ENCODE measurements at places on chromosomes 1 and 21.

DNA sequence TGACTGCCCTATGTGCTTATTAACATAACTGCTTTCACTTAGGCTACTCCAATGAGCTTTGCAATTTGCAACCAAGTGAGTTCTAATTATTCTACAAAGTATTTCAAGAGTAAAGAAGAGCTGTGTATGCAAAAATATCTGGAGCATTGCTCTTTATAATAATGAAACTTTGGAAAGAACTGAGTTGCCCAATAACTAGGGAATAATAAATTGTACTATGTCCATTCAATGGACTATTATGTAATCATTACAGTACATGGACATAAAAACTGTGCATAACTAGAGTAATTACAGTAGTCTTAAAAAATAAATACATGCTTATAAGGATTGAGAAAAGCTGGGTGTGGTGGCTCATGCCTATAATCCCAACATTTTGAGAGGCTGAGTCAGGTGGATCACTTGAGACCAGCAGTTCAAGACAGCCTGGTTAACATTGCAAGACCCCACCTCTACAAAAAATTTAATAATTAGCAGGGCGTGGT, 70.3 kb upstream of the JAK1 start:
- DNase-seq = no peak

DNA sequence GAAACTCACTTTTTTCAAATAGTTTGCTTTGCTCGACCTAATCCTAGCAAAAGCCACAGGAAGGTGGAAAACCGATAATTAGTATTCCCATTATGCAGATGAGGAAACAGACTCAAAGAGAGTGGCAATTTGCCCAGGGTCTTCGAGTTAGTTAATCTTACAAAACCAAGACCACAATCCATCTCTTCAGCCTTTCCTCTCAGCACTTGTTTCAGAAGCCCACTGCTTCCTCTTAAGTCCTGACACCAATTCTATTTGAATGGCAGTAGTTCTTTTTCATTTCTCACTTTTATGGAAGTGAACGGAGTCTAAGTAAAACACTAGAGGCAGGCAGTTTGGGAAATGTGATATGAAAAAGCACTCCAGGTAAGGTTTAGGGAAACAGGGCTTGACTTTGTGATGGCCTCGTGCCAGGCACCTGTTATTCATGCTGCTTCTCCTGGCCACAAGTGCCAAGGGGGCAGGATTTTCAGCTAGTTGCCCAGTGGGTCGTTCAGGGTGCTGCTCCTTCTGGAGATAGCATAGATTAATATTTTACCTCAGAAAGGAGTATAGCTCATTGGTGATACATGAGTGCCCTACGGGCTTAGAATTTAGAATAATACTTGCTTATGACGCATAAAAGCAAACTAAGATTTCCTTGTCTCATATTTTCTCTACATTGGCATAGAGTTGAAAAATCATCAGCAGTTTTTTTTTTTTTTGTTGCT, 76.6 kb upstream of the NRIP1 start:
- DNase-seq = peak; percentile 68

GRCh38 chr1:8568837-8569236, 248.6 kb downstream of the RERE start:
- DNase-seq = no peak

DNA sequence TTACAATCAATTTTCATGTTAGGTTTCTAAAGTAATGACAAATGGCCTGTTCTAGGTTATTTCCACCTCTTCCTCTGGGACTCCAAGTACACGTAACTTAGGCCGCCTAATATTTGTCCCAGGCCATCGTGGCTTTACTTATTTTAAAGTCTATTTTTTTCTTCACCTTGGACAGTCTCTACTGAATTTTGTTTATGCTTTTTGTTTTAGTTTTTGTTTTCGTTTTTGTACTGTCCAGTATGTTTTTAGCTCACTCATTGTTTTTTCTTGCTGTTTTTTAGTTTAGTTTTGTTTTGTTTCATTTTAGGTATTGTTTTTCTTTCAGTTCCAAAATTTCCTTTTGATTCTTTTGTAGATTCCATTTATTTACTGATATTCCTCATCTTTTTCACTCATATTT, 187.7 kb upstream of the RNPC3 start:
- DNase-seq = no peak

DNA sequence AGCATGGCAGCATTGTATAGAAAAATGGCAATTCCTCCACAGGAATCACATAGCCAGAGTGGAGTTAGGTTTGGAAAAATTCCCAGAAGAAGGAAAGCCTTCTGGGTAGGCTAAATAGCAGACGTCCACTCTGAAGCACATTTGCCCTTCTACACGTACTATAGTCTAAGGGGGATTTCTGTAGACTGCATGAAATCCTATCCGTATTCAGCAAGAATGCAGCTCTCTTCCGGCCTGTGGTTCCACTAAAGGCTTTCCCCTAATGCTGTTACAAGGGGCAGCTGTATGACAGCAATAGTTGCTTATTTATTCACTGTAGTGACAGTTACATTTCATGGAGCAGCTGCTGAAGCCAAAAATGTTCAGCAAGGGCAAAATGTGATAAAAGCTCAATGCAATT, 263.6 kb downstream of the RWDD3 start:
- no peak for DNase-seq

- DNase-seq = no peak
Measured at GRCh38 chr1:65105596-65105995, 42.4 kb upstream of the AK4 start.

- DNase-seq = peak; percentile 82
Measured at GRCh38 chr1:248807067-248807737, 18.5 kb downstream of the SH3BP5L start.

- DNase-seq = no peak
Measured at GRCh38 chr1:30283199-30283962, 440.0 kb downstream of the MATN1 start.

- DNase-seq = no peak
Measured at GRCh38 chr1:86110451-86111129, 46.0 kb downstream of the COL24A1 start.

DNA sequence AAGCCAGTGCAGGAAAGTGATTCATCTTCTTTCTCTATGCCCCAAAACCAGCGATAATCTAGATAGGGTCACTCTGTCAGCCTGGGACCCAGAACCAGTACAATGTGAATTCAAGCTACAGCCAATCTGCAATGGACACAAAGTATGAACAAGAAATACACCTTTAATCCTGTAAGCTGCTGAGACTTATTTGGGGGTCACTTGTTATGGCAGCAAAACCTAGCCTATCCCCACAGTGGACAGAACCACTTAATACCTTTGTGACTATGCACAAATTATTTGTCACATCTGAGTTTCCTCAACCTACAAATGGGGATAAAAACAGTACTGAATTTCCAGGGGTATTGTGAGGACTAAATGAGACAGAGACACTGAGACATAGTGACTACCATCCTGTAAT, 50.0 kb downstream of the TMCO4 start:
- DNase-seq = no peak

DNA sequence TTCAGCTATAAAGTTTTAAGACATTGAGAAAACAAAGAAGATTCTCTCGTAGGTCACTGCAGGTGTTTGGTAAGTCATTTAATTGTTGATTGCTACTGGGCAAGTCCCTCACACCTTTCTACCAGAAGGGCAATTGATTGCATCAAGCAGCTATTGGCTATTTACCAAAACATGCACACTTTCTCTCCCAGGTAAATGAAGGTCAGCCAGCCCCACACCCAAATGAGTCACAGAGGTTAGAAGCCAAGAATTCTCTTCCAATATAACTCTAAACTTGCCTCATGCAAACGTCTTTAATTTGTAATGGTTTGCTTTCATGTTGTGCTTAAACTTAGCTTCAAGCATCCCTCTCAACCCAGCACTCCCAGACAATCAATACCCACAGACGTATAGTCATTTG, 475.3 kb upstream of the ADGRL2 start:
- no peak for DNase-seq

- DNase-seq = no peak
Measured at GRCh38 chr1:34331020-34331926, 154.6 kb downstream of the C1orf94 start.

DNA sequence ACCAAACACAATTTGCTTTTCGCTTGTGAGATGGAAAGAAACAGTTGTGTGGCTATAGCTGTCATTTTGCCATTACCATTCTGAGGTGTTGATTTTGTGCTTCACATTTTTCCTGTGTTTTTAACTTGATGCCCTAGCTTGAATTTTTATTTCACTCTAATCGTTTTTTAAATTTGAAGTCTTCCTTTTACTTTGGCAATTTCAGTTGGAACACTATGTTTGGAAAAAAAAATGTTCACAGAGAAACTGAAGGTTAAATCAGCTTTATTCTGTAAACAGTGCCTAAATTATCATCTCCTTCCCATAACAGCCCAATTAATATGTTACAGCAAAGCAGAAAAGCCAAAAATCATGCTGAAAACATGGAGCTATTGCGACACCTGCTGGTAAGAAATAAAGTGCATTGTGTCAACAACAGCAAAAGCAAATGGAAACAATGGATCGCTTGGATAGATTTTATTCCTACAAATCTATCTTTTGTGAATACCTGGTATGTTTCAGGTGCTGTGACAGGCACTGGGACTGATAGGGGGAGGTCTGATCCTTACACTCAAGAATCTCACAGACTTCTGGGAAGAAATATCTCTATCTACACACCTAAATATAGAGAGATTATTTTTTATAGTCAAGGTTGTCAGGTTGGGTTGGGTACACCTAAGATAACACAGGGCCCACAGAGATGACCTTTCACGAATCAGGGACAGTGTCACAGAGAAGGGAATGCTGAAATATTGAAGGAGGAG, 16.2 kb upstream of the ERICH3 start:
- DNase-seq = peak; percentile 82

DNA sequence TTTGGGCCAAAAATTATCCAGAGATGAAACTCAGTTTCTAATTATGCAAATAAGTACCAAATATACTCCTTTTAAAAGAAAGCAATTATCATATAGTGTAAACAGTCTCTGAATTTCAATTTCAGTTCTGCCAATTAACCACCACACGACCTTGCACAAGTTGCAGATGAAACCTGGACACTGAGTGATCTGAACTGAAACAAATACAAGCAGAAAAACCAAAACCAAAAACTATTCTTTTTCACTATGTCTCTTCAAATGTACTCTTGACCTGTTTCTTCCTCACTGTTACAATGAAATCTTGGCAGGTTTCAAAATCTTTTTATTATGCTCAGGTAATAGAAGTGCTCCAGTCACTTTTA, 79.2 kb downstream of the TYW3 start:
- no peak for DNase-seq

DNA sequence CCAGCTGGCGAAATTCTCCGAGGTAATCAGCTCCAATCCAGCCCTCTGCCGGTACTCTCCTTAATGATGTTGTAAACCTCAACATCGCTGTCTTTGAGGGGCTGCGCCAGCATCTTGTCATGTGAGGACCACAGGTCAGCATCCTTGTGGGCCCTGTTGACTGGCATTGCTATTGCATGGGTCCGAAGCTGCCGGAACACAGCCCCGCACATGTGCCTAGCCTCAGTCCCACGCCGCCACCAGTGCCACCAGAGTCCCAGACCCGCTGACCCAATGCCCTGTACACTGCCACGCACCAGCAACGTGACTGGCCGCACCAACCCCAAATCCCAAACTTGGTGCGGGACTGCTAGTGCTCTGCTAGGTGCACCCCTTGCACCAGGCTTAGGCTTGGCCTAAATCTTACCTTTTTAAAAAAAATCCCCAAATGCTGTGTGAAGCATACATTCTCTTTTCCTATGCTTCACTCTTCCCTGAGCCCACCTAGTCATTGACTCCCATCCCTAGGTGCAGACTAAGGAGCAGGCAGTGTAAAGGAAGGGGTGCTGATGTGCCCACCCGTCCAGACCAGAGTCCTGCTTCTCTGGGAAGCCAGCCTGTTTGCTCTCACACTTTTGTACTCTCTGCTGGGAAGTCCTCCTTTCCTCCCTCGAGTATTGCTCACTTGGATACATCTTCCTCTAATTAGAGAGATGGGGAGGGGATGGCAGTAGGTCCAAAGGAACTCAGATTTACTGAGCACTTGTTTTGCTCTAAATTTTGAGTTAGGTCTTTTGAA, 81.9 kb upstream of the ARTN start:
- DNase-seq = no peak

All from DMS53 (cell line).